ENCODE measurements at places on chromosomes 3 and 15.

- DNase-seq, result no peak
Measured at GRCh38 chr3:187208159-187208558, 10.9 kb downstream of the RTP1 start.

GRCh38 chr15:67039384-67040075 lies 25.9 kb upstream of the SMAD3 start:
- DNase-seq, result no peak

- DNase-seq, result no peak
Measured at GRCh38 chr3:13018561-13019242, 54.5 kb downstream of the IQSEC1 start.

- DNase-seq, result no peak
Measured at GRCh38 chr3:93961489-93961888, 12.2 kb downstream of the PROS1 start.

GRCh38 chr3:193301433-193301832 lies 60.4 kb downstream of the PLAAT1 start:
- no peak for DNase-seq

DNA sequence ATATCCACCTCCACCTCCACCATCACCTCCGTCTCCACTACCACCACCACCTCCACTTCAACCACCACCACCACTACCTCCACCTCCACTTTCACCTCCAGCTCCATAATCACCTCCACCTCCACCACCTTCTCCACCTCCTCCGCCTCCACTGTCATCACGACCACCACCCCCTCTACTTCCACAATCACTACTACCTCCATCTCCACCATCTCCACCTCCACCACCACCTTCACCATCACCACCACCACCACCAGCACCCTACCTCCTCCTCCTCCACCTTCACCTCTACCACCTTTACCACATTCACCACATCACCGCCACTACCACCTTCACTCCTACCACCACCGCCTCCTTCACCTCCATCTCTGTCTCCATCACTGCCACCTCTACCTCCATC lies 435.7 kb downstream of the MCTP2 start:
- no peak for DNase-seq

GRCh38 chr3:73007992-73008712 lies 11.5 kb downstream of the PPP4R2 start:
- no peak for DNase-seq

GRCh38 chr3:133426721-133427120 lies 26.9 kb downstream of the BFSP2 start:
- no peak for DNase-seq

DNA sequence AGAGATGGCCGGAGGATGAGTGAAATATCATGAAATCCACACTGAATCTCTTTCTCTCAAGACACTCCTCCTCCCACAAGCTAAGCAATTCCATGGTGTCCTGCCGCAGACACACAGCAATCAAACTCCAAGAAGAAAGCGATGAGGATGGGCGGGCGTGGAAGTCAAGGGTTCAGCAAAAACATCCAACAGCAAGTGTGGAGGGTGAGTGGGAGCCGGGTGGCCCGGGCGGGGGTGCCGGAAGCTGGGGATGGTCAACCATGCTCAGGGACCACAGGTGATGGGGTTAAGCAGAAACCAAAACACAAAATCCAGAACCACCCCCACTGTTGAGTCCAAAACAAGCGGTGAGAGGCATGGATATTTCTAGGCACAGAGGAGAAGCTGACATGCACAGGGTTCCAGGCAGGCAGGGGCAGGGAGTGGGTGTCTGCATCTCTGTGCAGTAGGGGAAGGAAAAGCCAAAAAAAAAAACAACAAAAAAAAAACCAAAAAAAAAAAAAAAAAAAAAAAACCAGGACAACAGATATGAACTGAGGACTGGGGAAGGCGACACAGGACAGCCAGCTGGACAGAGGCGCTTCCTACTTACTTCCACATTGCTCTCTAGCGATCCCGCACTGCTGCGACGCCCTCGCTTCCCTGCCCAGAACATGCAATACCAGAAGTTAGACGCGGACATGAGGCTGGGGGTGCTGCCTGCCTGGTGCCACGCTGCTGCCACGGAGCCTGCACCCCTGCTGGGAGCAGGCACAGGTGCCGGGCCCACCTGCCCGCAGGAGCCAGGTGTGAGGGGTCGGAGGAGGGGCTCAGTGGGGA lies 61.0 kb upstream of the RPL32 start:
- no peak for DNase-seq

GRCh38 chr3:11764931-11765363 lies 81.7 kb downstream of the TAMM41 start:
- peak; percentile 30 for DNase-seq

DNA sequence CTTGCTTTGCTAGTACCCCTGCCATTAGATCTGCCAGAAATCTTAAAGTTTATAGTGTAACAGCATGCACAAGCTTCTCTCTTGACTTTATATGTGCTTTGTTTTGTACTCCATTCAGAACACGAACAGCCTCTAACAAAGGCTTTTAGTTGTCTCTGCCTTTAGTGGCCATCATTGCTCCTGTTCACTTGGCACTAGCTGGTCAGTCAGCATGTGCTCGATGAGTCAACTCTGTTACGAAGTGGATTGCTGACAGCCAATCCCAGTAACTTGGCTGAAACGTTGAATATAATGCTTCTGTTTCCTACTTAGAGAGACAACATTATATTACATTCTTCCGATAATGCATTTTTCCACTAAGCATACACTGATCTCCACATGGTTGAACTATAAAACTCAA lies 349.2 kb downstream of the NAALADL2 start:
- no peak for DNase-seq

DNA sequence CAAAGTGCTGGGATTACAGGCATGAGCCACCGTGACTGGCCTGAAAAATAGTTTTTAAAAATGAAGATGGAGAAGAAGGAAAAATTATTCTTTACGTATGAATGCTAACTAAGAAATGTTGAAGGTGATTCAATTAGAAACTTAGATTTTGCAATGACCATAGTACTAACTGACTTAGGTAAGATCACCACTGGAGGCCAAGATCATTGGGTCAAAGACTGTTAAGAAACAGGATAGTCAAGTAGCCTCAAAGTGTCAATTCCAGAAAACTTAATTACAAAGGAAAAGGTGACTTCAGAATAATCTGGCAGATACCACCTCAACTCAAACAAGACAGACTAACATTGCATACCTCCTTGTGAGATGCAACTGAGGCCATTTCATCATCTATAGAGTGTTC lies 119.3 kb downstream of the FRMD4B start:
- no peak for DNase-seq

- DNase-seq, result no peak
Measured at GRCh38 chr3:105662306-105662705, 206.5 kb downstream of the CBLB start.

- DNase-seq, result no peak
Measured at GRCh38 chr3:100069472-100069871, 44.8 kb downstream of the FILIP1L start.

DNA sequence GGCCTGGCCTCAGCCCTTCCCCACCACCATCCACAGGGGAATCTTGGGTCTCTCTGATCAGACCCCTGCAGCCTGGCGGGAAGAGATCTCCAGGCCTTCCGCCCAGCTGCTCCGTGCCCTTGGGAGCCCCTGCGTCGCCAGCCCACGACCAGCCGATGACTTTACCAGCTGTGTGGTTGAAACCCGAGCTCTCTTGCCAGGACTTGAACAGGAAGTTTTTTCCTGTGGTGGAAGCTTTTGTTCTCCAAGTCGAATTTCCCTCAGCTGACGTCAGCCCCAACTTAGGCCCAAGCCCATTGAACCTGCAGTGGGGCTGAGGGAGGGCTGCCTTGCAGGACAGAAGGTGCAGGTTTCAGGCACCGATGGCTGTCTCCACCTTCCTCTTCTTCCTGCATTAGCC lies 51.7 kb upstream of the SMAD3 start:
- DNase-seq, result no peak

DNA sequence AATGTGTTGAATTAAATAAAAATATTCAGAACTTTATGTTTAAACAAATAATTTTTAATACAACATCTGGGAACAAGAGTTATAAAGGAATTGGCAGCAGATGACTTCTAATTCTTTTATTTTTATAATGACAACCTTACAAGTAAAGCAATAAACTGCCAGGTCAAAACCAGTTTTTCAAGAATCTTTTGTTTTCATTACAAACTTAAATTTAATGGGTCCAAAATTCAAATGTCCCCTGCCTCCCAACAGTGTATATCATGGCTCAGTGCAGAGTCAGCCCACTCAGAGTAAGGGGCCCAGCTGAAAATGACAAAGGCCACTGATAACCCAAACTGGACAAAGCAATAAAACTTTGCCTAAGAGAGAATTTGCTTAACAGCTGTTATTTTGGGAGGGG lies 81.5 kb downstream of the STRIT1 start:
- DNase-seq, result no peak

- DNase-seq, result no peak
Measured at GRCh38 chr3:160545504-160545871, 19.9 kb downstream of the KPNA4 start.

DNA sequence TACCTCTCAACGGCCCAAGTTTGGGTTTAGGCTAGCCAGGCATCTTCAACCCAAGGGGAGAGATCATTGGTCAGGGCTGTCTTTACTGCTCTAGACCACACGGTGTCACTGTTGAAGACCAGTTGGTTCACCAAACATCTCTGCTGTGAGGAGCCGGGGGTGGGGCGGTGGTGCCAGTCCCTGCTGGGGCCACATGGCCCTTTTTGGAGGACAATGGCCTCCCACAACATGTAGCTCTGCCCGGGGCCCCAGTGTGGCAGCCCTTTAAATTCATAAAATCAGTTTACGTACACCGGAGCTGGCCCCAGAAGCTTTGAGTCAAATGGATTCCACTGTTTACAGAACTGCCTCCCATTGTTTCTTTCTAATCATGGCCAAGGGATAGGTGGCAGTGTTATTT lies 19.1 kb upstream of the TM4SF18 start:
- DNase-seq, result peak; percentile 16

GRCh38 chr15:83472151-83472550 lies 25.0 kb downstream of the SH3GL3 start:
- no peak for DNase-seq

DNA sequence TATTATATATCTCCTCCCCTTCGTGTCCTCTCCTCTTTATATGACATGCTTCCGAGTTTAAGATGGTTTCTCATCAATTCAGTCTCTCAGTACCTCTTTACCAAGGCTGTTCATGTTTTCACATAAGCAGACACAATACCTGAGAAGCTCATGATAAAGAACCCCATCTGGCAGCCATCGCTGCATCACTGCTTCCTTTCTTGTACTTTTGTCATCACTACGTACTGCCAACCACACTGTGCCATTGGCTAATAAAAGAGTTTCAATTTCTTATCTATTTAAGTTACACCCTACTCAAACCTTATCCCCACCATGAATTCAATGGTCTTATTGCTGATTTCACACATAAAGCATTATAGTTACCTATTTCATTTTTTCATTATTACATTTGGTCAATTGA lies 484.7 kb upstream of the CNTN4 start:
- no peak for DNase-seq

- no peak for DNase-seq
Measured at GRCh38 chr15:95394186-95395067, 936.1 kb upstream of the NR2F2 start.

DNA sequence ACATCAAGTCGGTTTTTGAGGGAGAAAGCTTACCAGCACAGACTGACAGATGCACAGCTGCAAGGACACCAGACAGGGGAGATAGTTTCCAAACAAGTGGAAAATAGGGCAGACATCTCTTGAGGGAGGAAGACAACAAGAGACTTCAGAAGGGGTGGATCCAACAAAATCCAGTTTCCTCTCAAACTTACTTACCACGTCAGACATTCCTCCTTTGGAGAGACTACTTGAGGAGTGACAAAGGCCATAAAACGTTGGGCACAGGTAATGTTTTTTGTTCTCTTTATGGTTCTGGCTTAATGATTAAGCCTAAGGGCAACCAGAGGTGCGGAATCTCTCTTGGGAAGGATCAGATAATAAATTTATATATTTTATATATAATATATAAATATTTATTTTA lies 76.1 kb downstream of the CD200 start:
- DNase-seq, result no peak

GRCh38 chr15:47203993-47204392 lies 513.3 kb upstream of the SEMA6D start:
- DNase-seq, result no peak

GRCh38 chr15:48625126-48625525 lies 20.4 kb downstream of the FBN1 start:
- DNase-seq, result no peak

DNA sequence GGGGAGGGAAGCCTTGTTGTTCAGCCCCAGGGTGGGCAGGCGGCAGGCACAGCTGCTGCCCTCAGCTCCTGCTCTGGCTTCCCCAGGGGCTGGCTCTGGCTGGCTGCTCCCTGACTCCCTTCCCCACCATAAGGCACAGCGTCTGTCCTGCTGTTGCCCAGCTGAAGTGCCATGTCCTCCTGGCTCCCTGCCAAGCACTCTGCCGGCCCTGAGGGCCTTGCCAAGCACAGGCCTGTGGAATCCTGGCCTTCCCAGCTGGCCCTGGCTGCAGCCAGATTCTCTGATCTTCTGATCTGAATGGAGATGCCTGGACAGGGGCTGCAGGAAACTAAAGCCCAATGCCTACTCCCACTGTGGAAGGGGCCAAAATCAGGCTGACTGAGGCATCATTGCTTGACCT lies 1.1 kb downstream of the IQCF6 start:
- DNase-seq, result no peak

DNA sequence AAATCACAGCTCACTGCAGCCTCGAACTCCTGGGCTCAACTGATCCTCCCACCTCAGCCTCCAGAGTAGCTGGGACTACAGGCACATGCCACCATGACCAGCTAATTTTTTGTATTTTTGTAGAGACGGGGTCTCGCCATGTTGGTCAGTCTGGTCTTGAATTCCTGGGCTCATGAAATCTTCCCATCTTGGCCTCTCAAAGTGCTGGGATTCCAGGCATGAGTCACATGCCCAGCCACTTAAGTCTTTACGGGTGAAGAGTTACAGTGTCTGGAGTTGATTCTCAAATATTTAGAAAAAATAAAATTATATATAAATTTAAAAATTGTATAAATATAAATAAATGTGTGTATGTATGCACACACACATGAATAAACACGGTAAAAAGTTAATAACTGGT lies 14.5 kb upstream of the KBTBD12 start:
- no peak for DNase-seq

DNA sequence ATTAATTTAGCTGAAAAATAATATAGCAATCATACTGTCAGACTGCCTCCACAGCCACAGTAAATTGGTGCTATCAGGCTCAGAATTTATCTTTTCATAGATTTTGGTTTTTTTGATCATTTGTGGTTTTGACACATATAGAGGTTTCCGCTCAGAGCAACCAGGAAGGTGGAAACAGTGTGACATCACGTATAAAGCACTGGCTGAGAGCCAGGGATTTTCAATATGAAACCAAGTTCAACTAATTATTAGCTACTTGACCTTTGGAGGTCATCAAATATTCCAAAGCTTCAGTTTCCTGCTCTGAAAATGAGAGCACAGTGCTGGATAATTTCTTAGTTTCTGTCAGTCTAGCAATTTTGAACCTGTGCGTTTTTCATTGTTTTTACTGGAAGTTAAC lies 433.8 kb upstream of the SUCLG2 start:
- peak; percentile 41 for DNase-seq

GRCh38 chr3:117184574-117184973 lies 475.0 kb downstream of the TUSC7 start:
- DNase-seq, result no peak

All from stimulated activated CD4-positive, alpha-beta T cell treated with anti-CD3 and anti-CD28 coated beads, Interleukin-4, amount 100 ng/mL, for 24 hours (primary cell).